Activated naive CD8-positive, alpha-beta T cell treated with anti-CD3 and anti-CD28 coated beads, Interleukin-2, amount 50 U/mL, for 24 hours (primary cell): ENCODE measurements at places on chromosomes 5 and 9.

GRCh38 chr5:82525626-82526025 is 247.5 kb upstream of the RPS23 start:
- peaks cover 6% of the 10 kb centered on the region for H3K4me1 ChIP-seq
- H3K27me3 ChIP-seq, result no peaks in the 10 kb centered on the region
- no peak overlapping the region for H3K4me3 ChIP-seq
- H3K27ac ChIP-seq, result no peak overlapping the region

DNA sequence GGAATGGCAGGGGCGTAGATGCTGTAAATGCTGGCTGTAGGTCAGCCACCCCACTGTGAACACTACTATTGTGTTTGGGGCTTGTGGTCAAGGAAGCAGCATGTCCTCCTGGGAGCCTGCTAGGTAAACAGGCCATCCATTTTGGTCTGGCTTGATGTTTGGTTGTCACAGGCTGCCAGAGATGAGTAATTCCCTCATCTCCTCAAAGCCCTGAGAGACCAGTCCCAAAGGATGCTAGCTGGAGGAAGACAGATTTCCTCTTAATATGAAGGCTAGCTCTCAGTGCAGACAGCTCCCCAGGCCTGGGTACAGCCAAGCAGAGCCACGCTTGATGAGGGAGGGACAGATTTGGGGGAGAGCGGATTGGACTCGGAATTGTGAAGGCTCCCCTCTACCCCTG is 72.5 kb upstream of the MAP1B start:
- no peaks in the 10 kb centered on the region for H3K4me1 ChIP-seq
- no peak for DNase-seq
- no peak overlapping the region for H3K4me3 ChIP-seq

- H3K36me3 ChIP-seq, result no peaks in the 10 kb centered on the region
- DNase-seq, result no peak
- H3K4me1 ChIP-seq, result no peaks in the 10 kb centered on the region
- no peak overlapping the region for H3K27ac ChIP-seq
These were observed 287.1 kb downstream of the SLIT3 start for GRCh38 chr5:169013846-169014245.

DNA sequence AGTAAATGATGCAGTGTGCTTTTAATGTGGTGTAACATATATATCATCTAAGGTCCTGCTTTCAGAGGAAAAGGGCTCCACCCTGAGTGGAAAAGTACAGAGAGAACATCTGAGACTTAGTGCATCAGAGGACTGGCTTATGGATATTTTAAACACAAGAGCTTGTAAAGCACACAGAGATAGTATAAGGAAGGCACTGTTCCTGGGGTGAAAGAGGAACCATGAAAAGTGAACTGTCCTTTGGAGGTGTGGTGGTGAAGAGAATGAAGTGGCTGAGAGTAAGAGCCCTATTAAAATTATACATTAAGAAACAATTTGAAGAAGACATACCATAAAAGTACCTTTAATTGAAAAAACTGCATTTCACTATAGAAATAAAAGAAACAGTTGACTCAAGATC is 68.9 kb downstream of the CSF2 start:
- H3K4me3 ChIP-seq, result no peak overlapping the region
- H3K27ac ChIP-seq, result no peak overlapping the region
- peaks cover 3% of the 10 kb centered on the region for H3K4me1 ChIP-seq
- H3K27me3 ChIP-seq, result peaks cover 34% of the 10 kb centered on the region
- peaks cover 5% of the 10 kb centered on the region for H3K36me3 ChIP-seq

- H3K36me3 ChIP-seq, result peaks cover 26% of the 10 kb centered on the region
- H3K4me1 ChIP-seq, result no peaks in the 10 kb centered on the region
- H3K4me3 ChIP-seq, result no peak overlapping the region
- DNase-seq, result no peak
These were observed 162.3 kb downstream of the AOPEP start for GRCh38 chr9:94888775-94889174.

- no peak overlapping the region for H3K27ac ChIP-seq
- no peak overlapping the region for H3K4me3 ChIP-seq
- no peaks in the 10 kb centered on the region for H3K27me3 ChIP-seq
- peaks cover 9% of the 10 kb centered on the region for H3K36me3 ChIP-seq
These were observed 249.4 kb upstream of the TBCA start for GRCh38 chr5:78025540-78025939.

DNA sequence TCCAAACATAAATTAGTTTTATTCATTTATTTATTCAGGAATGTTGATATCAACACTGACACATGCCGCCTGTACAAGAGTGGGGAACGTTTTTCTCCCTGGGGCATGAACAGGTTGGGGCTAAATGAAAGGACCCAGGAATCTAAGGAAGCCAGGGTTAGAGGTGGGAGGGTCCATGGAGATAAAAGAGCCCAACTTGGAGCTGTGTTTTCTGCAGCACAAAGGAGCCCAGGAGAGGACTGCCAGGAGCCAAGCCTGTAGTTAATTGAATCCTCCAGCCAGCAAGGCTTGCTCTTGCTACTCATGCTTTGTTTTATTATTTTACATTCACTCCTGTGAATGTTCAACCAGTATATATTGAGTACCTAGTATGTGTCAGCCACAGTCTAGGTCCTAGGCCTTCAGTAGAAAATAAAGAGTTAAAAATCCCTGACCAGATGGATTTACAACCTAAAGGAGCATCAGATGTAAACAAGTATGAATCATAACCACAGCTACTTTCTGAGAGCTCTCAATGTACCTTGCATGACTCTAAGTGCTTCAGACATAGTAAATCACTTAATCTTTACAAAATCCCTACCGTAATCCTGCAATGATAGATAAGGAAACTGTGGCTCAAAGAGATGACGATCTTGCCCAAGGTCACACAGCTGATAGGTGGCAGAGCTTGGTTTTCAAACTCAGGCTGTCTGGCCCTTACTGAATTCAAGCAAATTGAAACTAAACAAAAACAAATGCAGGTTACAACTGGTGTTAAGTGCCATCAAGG is 69.8 kb downstream of the ASTN2 start:
- H3K27me3 ChIP-seq, result no peaks in the 10 kb centered on the region
- H3K36me3 ChIP-seq, result no peaks in the 10 kb centered on the region
- no peak for DNase-seq
- H3K27ac ChIP-seq, result no peak overlapping the region
- peaks cover 3% of the 10 kb centered on the region for H3K4me1 ChIP-seq

GRCh38 chr5:150931368-150931965 is 26.7 kb upstream of the ZNF300 start:
- H3K4me1 ChIP-seq, result no peaks in the 10 kb centered on the region
- H3K36me3 ChIP-seq, result peaks cover 30% of the 10 kb centered on the region
- H3K4me3 ChIP-seq, result no peak overlapping the region
- no peak overlapping the region for H3K27ac ChIP-seq

- no peak overlapping the region for H3K27ac ChIP-seq
- no peaks in the 10 kb centered on the region for H3K36me3 ChIP-seq
- H3K27me3 ChIP-seq, result peaks cover 13% of the 10 kb centered on the region
- H3K4me3 ChIP-seq, result no peak overlapping the region
- DNase-seq, result no peak
These were observed 38.6 kb upstream of the SNX2 start for GRCh38 chr5:122736086-122736845.

- no peak for DNase-seq
- no peaks in the 10 kb centered on the region for H3K36me3 ChIP-seq
- H3K27ac ChIP-seq, result no peak overlapping the region
- no peaks in the 10 kb centered on the region for H3K4me1 ChIP-seq
These were observed 700.5 kb upstream of the CDH10 start for GRCh38 chr5:25345240-25345771.
